ENCODE measurements at places on chromosomes 2 and 18.

- no peak for DNase-seq
These were observed 204.1 kb downstream of the CTIF start for GRCh38 chr18:48742706-48743475.

DNA sequence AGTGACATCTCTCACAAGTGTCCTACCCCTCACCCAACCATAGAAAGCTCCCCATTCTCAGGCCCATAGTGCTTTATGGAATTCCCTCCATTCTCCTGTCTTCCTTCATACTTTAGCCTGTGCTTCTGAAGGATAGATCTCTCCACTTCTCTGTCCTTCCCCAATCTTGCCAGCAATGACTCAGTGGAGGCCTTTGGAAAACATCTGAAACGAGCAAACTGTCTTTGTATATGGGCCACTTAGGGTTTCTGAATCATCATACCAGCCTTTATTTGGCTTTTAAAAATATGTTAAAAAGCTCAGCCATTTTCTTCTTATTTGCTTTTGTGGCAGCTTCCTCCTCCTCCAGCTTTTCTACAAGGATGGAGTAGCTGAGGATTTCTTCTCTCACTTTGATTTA, 65.6 kb upstream of the ZNF385B start:
- no peak for DNase-seq

- no peak for DNase-seq
These were observed 22.3 kb downstream of the KLF7 start for GRCh38 chr2:207143215-207144172.

DNA sequence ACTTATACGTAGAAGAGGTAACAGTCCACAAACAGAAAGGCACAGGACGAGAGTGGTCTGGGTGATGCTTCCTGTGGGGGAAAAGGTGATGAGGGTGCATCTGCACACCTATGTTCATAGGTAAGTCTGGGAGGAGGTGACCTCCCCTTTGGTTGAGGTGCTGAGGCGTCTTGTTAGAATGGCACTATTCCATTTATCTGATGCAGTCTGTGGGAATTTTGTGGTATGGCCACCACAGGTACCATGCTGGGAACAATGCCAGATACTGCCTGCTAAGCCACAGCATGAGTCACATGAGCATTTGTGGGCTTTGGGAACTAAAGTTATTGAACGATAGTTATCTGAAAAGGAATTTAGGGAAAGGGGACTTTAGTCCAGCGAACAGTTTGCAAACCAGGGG, 27.9 kb downstream of the IL37 start:
- no peak for DNase-seq

DNA sequence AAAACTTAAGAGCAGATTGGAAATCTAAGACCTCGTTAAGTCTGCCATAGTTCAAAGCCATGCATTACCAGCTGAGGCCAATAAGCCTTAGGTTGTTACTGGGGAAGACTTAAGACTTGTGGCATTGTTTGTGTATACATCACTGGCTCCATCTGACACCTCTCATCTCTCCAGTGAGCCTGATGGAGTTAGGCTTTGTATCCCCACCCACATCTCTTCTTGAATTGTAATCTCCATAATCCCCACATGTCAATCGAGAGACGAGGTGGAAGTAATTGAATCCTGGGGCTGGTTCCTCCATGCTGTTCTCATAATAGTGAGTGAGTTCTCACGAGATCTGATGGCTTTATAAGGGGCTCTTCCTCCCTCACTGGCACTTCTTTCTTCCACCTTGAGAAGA, 404.6 kb downstream of the ARHGAP15 start:
- no peak for DNase-seq

- DNase-seq, result no peak
These were observed 198.0 kb upstream of the SIX3 start for GRCh38 chr2:44743473-44743872.

DNA sequence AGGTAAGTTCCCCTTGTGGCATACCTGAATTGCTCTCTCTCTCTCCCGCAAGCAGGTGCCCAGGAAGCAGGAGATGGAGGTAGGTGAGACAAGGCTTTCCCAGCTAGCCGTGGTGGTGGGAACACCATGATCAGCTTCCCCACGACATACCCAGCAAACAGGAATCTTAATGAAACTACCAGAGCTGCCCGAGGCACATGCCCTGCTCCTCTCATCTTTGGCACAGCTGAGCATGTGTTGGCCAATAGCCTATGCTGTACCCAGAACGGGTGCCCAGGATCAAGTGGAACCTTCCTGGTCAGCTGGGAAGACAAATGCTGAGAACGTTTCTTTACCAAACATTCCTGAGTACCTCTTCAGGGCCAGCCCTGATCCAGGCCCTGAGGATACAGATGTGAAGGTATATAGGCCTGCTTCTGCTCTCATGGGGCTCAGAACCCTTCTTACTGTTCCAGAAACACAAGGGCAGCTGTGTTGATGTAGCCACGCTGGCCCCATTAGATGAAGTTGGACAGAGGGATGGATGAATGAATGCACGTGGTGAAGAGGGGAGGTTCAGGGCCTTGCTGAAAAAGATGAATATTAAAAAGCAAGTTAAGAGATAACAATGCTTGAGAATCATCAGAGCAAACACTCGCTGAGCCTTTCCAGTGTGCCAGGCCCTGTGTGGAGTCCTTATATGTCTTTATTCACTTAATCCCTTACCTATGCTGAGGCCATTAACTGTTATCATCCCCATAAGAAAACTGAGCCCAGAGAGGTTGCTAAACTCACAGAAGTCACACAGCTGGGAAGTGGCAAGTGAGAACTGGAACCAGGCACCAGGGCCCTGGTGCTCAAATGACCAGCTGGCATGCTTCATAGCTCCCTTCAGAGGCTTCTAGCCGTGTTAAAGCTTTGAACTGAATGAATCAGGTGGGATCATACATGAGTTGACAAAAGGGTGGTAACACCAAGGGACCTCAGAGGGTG, 68.8 kb upstream of the TMEM247 start:
- DNase-seq, result no peak

DNA sequence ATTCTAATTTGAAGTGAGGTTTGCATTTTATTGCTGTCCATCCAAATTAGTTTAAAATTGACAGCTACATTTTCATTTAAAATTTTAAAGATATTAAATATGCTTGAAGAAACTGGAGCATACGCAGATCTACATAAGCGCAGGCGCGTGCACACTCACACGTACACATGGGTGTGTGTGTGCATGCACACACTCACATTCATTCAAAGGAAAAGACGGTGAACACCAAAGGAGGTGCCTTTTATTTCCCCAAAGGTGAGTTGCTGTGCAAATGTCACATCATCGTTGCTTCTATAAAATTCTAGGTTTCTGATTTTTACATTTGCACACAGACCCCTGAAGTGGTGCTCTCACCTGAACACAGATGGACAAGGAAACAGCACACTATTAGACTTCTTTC, 194.2 kb downstream of the GRB14 start:
- DNase-seq, result no peak
